ENCODE measurements at places on chromosomes 6 and 20.

DNA sequence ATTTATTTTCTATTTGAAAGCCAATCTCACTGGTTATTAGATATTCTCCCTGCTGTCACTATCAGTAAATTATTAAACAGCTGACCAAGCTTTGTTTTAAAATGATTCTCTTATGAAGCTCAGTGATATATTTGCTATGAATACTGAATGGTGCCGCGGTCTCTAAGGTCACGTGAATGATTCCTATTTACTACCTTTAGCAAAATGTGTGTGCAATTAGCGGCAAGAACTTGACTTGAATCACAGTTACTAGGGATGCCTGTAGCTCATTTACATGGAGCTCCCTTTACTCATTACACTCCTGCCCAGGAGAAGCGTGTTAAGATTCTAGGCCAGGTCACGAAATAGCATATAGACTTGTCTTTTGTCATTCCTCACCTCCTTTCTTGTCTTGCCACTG lies 12.4 kb upstream of the PTPRT start:
- no peak for DNase-seq

- no peak for DNase-seq
Measured at GRCh38 chr6:92779746-92780145, 639.6 kb downstream of the EPHA7 start.

GRCh38 chr20:45752746-45753145 lies 30.6 kb downstream of the SPINT4 start:
- DNase-seq: no peak

- DNase-seq: no peak
Measured at GRCh38 chr6:3891883-3892282, 42.7 kb downstream of the FAM50B start.

- no peak for DNase-seq
Measured at GRCh38 chr6:139594333-139594965, 220.0 kb upstream of the CITED2 start.

- DNase-seq: no peak
Measured at GRCh38 chr20:32294071-32294470, 16.6 kb downstream of the KIF3B start.

DNA sequence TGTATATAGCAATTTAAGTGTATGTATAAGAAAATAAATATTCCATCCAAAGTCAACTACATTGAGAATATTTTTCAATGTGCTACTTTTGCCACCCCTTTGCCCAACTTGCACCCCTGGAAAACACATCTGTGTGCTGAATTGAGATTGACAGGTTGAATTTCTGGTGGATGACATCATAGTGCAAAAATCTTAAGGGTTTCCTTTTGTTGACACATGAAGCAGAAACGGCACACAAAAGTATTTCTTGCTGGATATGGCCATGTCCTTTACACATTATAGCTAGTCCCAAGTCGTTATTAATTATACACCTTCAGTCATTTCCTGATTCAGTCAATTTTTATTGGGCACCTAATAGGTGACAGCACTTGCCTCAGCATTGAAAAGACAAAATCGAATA lies 188.7 kb upstream of the FBXL4 start:
- DNase-seq: no peak

DNA sequence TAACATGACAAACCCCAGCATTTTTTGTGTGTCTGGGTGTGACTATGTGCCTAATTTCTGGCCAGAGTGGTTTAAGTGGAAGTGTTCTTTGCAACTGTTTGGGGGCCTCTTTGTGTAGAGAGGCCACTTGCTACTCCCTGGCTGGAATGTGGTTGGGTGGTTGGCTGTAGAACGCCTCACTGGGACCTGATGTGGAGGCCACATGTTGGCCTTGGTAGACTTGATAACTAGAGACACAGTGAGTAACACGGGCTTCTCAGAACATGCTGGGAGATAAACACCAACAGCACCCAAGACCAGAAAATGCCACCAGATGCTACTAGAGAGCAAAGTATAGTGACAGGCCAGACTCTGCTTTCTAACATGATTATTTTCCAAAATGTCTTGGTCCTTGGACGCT lies 111.2 kb upstream of the ZFP64 start:
- peak; percentile 67 for DNase-seq

DNA sequence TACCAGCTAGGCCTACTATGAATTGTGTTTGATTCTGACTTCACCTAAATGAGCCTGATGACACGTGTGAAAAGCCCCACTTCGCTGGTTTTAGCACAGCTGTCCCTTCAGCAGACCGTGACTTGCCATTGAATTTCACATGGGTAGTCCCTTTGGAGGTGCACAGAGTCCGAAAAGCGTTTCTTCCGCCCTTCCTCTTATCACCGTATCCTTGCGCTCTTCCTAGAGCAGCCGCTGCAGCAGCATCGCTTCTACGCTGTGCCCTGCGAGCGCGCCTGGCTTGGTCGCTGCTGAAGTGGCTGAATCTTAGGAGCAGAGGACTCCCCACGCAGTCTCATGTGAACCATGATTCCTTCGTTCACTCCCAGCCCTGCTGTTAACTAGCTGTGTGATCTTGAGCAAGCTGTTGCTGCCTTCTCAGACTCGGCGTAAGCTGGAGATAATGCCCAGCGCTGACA lies 127.0 kb downstream of the PACRG start:
- DNase-seq: no peak

DNA sequence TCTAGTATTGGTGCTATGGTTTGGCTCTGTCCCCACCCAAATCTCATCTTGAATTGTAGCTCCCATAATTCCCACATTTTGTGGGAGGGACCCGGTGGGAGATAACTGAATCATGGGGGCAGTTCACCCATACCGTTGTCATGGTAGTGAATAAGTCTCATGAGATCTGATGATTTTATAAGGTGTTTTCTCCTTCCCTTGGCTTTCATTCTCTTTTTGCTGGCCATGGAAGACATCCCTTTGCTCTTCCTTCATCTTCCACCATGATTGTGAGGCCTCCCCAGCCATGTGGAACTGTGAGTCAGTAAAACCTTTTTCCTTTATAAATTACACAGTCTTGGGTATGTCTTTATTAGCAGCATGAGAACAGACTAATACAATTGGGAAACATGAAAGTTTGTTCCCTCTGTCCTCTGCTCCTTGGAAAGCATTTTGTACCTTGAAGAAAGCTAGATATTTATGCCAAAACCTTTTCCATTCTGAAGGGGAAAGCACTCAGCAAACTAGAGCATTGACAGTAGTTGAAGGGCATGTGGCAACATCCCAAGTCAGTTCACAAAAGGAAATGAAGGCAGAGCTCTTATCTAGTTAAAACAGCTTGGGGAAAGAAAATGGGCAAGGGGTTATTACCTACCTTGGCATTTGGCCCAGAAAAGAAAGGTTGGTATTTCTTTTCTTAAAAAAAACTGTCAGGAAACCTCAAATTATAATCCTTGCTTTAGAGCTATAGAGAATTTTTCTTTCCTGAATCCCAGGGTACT lies 10.7 kb upstream of the TNFAIP3 start:
- DNase-seq: no peak

GRCh38 chr6:28433119-28433518 lies 10.2 kb downstream of the ZSCAN23 start:
- no peak for DNase-seq

DNA sequence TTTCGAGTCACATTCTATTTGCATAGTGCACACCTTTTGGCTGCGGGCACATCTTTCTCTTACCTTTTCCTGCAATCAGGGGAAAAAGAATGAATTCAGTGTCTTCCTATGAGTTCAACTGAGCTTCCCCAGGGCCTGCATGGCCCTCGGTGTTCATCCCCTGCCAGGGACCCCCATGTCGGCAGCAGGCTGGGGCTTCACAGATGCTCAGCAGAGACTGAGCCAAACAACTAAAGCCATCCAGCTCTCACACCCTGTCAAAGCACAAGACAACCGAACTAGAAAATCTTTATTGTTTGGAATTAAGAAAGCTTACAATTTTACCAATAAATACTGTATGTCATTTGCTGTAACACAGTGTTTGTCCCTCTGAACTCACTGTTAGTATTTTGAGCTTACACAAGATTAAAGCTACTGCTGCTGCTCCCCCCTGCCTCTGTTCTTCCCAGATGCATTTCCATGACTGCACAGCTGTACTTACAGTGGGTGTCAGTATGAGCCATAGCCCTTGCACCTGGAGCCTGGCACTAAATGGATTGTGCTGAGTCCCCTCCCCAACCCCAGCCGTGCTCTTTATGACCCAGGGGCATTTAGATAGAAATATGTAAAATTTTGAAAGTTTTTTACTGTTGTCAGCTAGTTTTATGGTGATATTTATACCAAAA lies 205.8 kb downstream of the TMEM242 start:
- DNase-seq: no peak

DNA sequence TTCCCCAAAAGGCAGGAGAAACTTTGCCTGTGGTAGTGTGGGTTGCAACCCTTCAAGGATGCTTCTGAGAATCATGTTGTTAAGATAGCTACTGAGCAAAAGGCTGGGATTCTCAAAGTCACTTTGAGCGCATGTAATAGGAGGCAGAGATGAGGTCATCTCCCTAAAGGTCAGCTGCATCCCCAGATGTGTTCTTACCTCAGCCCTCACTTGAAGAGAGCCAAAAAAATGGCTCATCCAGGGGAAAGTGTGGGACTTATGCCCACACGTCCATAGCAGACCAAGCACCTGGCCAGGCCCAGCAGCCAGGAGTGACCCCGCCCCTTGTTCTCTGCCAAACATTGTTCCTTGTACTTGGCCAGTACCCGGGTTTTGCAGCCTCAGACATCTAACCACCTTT lies 187.0 kb upstream of the BMP2 start:
- no peak for DNase-seq

GRCh38 chr6:114648847-114649246 lies 306.0 kb upstream of the HS3ST5 start:
- DNase-seq: no peak

- no peak for DNase-seq
Measured at GRCh38 chr6:97049253-97050011, 124.9 kb downstream of the KLHL32 start.

GRCh38 chr6:20365456-20365855 lies 36.2 kb upstream of the E2F3 start:
- DNase-seq: no peak

- no peak for DNase-seq
Measured at GRCh38 chr6:109299776-109300564, 82.3 kb downstream of the CD164 start.

DNA sequence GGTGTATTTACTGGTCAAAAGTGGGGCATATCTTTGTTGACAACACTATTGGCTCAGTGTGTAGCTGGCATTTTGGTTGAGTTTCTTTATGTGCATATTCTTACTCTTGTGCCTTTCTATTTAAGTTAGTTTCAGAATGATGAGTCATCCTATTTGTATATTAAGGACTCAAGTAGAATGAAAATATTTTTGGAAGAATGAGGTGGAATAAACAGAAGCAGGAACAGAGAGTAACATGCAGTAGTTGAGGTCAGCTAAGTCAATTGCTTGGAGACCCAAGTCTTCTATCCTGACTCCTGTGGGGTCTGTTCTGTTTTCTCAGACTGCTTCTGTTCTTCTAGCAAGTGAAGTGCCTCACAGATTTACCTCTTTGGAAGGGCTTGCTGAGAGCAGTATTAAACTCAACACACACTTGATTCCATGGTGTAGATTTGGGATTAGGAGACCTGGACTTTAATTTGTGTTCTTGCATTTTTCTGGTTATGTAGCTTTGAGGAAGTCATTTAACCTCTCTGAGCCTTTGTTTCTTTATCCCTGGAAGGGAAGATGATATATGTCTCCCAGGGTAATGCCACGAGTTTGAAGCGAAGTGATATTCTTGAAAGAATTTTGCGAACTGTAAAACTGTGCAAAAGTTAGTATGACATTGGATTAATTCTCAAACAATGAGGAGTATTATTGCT lies 324.3 kb downstream of the QKI start:
- DNase-seq: no peak

DNA sequence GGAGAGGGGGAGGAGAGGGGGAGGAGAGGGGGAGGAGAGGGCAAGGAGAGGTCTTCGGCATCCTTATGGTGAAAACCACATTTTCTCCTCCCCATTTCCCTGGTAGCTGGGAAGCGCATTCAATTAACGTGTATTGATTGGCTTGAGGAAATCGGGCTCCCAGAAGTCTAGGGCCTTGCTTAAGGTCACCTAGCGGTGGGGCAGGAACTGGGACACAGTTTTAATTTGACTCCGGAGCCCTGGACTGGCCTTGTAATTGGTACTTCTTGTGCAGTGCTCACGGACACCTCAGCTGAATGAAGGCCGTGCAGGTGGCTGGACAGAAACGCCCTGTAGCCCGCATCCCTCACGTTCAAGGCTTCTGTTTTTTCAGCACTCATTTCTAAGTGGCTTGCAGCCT lies 42.8 kb downstream of the CTCFL start:
- DNase-seq: no peak

DNA sequence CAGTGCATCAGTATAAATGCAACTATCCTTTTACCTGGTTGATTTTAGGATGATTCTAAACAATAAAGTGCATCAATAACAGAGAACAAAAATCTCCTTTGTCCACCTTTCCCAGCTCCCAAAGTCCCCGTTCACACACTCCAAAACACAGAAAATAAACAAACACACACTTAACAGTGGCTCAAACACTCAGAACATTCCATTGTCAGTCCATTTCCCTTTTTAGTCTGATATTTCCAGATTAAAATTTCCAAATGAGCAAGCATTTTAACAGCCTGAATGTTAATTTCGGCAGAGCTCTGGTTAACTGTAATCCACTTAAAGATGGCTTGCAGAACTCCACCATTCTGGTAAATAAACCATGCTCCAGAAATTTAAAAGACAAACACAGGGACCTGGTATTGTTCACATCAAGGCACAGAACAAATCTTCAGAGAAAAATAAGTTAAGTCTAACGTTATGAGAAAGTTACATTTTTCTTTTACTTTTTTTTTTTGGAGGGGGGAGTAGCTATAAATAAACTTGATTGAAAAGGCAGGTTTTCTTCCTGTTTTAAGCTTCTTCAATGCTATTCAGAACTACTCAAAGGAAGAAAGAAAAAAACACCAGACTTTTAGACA lies 100.8 kb downstream of the DST start:
- DNase-seq: no peak

- peak; percentile 91 for DNase-seq
Measured at GRCh38 chr20:24590178-24590982, 121.0 kb downstream of the SYNDIG1 start.

- no peak for DNase-seq
Measured at GRCh38 chr20:7971536-7972280, 31.4 kb upstream of the HAO1 start.

GRCh38 chr6:45434381-45434700 lies 56.6 kb upstream of the SUPT3H start:
- no peak for DNase-seq

GRCh38 chr6:10591422-10592160 lies 70.4 kb downstream of the GCNT2 start:
- DNase-seq: no peak

GRCh38 chr6:35363293-35363750 lies 21.0 kb downstream of the PPARD start:
- DNase-seq: no peak

DNA sequence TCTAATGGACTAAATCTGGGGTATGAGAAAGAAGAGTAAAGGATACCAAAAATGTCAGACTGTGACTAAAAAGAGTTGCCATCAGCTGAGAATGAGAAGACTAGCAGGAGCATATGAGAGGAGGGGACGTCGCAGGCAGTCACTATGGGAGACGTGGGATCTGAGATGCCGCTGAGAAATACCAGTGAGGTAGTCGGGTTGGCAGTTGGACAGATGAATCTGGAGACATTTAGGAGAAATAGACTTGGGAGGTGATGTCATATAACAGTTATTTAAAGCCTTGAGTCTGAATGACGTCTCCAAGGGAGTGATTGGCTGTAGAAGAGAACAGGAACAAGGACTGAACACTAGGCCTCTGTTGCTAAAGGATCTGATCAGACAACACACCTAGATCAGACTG lies 51.5 kb upstream of the TRIM26 start:
- no peak for DNase-seq

GRCh38 chr20:57532104-57532503 lies 7.2 kb upstream of the CTCFL start:
- DNase-seq: no peak

- DNase-seq: no peak
Measured at GRCh38 chr6:93468291-93468690, 48.9 kb upstream of the EPHA7 start.

All from vagina (tissue), 2 donors.